Kidney tubule cell (primary cell): ENCODE measurements at places on chromosomes 11 and 22.

GRCh38 chr11:2713661-2714462, 14.1 kb upstream of the KCNQ1OT1 start:
- DNase-seq, result no peak

- DNase-seq, result peak; percentile 61
These were observed 224.0 kb upstream of the NARS2 start for GRCh38 chr11:78798663-78799062.

- no peak for DNase-seq
These were observed 51.7 kb downstream of the ARHGAP42 start for GRCh38 chr11:100738701-100739270.

GRCh38 chr11:10288881-10289764, 4.9 kb downstream of the SBF2 start:
- DNase-seq, result no peak

GRCh38 chr11:59195586-59195985, 17.1 kb downstream of the MPEG1 start:
- DNase-seq, result no peak

- peak; percentile 85 for DNase-seq
These were observed at the start of gene RNF215 for GRCh38 chr22:30386960-30387827. Gene RNF215, minus strand, starts transcription at chr22:30387411. Its CDS starts 98 bp downstream, at chr22:30387313.

DNA sequence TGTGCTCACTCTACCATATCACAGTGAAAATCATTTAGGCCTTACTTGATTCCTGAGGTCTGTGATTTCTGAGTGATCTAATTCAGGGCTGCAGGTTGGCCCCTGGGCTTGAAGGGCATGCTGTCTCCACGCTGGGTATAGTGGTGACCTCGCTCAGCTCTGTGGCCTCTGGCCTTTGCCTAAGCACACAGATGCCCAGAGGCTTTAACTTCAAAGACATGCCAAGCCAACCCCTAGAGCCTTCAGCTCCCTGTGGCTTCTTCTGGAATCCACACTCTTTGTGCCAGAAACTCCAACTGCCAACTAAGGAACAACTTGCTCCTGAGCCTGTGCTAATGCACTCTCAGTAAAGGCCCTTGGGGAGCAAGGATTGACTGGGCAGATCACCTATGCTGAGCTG, 232.6 kb upstream of the MPPED2 start:
- no peak for DNase-seq

GRCh38 chr22:24134090-24134846, 47.0 kb upstream of the SUSD2 start:
- no peak for DNase-seq

DNA sequence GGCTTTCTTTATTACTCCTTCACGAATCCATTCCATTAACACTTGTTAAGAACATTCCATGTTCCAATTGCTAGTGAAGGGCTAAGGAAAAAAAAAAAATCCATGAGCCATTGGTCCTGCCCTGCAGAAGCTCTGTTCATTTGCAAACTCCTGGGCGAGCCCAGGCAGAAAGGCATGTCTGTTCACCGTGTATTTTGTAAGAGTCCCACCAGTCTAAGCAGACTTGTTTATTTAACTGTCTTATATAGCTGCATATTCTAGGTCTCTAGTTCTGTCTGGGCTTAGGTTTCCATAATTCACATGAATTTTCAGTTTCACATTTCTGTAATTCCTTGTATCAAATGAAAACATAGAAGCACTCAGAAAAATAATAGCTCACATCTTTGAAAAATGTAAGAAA, 97.4 kb upstream of the POU2AF2 start:
- DNase-seq, result no peak

- no peak for DNase-seq
These were observed 50.2 kb downstream of the APOL3 start for GRCh38 chr22:36110306-36110881.

DNA sequence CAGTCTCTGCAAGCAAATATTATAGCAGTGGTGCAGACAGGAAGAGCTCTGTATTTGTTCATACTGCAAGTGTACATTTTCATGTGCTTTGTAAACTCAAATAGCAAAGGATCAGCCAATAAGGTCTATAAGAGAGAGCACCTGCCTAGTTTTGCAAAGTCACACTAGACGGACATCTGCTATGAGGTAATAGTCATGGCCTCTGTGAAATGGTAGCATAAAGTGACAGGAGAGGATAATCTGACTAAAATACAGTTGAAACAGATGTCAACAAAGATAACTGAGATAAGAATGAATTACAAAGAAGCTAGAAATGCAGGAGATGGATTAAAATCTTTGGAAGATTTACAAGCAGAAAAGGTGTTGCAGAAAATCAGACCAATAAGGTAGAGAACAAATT, 70.6 kb upstream of the SPON1 start:
- no peak for DNase-seq

- no peak for DNase-seq
These were observed 4.0 kb downstream of the THAP12 start for GRCh38 chr11:76376746-76377558.

DNA sequence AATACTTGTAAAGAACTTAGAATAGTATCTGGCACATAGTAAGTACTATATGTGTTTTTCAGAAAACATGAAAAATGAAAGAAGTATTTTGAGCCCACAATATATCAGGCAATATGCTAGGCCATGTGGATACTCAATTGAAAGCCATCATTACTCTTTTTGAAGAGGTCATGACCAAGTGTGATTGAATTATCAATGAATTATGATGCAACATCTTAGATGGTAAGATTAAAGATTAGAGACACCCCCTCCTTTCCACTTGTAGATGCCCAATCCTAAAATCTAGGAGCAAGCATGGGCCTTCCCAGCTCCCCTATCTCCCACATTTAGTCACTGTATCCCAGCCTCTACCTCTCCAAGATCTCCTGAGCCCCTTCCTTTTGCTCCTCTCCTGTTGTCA, 154.4 kb downstream of the ETS1 start:
- DNase-seq, result no peak

DNA sequence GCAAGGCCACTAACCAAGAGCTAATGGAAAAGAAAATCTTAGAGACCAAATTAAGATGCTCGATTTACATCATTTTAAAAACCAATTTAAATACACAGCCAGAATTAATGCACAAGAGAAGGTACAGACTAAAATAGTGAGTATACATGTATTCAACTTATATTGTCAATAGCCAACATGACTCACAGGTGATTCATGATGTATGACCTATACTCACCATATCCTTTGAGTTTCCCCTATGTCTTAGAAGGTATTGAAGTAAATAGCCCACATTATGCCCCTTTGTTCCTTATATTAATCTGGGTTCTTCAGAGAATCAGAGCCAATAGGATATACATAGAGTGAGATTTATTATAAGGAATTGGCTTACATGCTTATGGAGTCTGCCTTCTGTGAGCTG, 97.5 kb upstream of the ANO3 start:
- DNase-seq, result peak; percentile 16

- peak; percentile 43 for DNase-seq
These were observed 29.9 kb downstream of the FAM181B start for GRCh38 chr11:82703796-82704195.

DNA sequence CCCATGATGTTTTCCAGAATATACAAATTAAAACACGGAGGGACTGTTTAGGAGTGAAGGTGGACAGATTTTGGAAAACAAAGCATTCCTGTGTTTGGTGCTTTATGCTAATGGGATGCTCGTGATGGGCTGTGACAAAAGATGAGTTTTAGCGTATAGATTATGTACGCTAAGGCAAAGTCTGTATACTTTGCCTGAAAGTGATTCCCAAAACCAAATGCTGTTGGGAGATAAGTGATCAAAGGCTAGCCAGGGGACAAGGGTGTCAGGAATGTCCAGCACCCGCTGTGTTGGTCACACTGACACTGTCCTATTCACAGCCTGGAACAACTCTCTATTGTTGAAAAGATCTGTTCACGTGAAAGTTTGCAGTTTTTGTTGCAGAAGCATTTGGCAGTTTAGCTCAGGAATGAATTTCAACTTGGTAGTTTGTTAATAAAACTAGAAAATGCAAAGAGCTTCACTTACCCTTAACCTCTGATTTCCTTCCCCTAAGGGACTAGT, 1.5 kb downstream of the JAM3 start:
- no peak for DNase-seq

DNA sequence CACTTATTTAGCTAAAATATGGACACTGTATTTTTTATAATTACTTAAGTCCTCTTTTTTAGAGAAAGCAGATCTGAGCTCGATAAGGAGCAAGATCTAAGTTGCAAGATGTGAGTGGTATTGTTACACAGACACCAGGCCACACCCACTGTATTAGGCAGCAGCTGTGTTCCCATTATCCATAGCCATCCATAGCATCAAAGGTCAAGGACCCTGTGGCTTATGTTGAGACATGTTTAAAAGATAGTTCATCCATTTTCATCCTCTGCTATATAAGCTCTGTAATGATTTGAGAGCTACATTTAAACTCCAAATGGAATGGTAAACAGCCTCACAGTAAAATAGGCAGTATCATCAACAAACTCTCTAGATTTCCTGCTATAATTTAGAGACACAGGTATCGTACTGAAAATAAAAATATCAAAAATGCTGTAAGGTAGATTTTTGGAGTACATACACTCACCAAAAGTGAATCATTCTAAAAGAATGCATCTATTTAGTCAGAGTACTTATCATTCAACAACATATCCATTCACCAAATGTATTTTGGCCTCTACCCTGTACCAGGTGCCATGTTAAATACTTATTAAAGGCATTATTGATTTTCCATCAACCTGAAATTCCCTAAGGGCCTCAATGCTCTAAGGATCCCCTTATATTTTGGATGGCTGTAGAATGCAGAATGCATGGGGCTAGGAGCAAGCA, 574.0 kb downstream of the LRRC4C start:
- DNase-seq, result no peak

DNA sequence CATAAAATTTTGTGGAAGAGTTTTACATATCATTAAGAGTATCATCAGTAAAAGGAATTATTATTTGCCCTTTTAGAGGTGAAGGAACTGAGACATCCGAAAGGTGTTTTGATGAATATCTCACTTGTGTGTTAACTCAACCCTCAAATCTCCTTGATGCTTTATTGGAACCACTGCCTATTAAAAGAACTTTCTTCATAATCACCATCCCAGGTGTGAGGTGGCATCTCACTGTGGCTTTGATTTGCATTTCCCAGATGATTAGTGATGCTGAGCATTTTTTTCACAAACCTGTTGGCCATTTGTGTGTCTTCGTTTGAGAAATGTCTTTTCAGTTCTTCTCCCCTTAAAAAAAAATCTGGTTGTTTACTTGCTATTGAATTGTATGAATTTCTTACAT, 134.0 kb upstream of the SYN3 start:
- no peak for DNase-seq

DNA sequence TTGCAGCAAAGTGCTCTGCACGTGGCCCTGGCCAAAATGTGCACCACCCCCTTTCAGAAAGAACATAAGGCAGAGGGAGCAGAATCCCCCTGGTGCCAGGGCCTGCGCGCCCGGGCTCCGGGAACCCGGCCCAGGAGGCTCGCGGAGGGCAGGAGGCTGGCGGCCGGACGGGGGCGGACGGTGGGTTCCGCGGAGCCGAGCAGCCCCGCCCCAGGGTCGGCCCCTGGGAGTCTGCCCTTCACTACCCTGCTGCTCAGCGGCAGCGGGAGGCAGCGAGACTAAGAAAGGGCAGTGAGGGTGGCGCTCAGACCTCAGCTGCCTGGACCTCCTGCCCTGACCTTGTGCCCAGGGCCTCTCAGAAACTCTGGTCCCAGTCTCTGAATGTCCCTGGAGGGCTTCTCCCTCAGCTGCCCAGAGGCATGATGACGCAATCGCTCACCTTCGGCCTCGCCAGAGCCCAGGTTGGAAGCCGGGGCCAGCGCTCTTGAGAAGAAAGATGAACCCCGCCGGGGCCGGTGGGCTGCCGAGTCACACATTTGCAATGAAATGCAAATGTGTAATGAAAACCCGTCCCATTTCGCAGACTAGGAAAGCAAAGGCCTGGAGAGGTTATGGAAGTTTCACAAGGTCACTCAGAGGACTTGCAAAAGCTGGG, 1.1 kb upstream of the CLMP start:
- DNase-seq, result no peak

DNA sequence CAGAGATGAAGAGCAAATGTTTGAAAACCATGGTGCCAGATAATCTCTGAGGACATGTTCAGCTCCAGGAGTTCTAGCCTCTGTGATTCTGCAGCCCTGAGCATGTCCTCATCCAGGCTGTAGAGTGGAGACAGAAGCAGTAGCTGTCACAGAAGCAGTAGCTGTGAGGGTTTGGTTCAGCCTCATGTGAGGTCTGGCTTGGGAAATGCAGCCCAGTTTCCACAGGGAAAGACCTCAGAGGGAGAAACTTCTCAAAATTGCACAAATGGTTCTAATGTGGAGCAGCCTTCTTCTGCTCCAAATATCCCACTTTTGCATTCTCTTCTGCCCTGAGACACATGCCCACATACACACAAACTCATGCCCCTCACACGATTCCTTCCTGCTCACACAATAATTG, 48.4 kb downstream of the DBX1 start:
- no peak for DNase-seq

DNA sequence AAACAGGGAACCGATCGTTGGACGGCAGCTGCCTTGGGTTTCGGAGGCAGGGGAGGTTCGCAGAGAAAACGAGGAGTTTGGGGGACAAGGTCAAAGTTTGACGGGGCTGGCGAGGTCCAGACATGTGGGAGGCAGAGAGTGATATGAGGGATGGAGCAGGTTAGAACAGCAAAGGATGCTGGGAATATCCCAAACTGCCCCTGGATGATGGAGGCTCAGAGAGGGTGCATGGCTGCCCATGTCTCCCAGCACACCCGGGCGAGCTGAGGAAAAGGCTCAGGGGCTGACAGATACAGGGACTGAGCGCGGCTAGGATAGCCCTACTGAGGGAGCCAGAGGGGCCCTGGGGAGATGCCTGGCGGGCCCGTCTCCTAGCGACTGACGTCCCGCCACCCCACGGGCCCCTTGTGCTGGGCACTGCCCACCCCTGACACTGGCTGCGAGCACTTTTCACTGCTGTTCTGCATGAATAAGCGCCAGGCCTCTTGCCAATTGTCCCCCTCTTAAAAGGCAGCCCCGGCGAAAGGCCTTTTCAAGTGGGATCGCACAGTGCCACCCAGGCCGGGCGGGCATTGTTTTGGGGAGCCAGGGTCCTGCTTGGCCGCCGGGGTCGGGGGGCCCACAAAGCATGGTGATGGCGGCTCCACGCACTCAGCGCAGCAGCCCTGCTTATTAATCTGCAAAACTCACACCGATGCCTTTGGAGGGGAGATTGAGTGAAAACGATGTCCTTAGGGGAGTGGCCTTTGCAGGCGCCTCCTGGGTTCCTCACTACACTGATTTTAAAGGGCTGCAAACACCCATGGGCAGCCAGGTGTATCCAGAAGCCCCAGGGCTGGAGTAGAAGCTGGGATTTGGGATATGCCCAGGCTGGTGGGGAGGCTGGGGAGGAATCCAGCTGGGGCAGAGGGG, 90.0 kb upstream of the LINC01488 start:
- no peak for DNase-seq
